ENCODE measurements at places on chromosomes 7 and 10. TPM values are rescaled to one million over a fixed set of nuclear protein-coding genes. Genes with fewer than 3 reads are reported as not detected.
A peak's percentile ranks its signal among the peaks of the same experiment; 100 is the strongest.

- no peak overlapping the region for H3K4me3 ChIP-seq
- H3K4me1 ChIP-seq: peaks cover 6% of the 10 kb centered on the region
- no peak overlapping the region for H3K27ac ChIP-seq
- no peaks in the 10 kb centered on the region for H3K27me3 ChIP-seq
- DNase-seq: no peak
These were observed 149.2 kb downstream of the PRKAG2 start for GRCh38 chr7:151727579-151728285.

DNA sequence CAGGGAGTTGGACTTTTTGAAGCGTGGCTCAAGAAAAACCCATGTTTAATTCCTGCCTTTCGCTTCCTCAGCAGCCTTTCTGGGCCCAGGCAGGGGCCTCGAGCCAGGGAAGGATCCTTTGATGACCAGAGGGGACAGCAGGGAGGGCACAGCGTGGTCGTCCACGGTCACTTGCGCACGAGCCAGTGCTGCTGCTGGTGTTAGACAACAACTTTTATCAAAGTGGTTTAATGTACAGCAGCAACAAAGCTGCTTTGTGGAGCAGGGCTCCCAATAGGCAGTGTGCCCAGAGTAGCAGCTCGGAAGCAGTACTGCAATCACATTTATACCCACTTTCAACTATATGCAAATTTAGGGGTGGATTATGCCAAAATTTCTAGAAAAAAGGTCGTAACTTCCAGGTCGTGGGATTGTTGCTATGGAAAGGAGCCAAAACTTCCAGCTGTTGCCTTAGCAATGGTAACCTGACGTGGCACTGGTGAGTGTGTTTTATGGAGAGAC, 6.1 kb downstream of the GIMAP1 start:
- DNase-seq: no peak
- H3K27ac ChIP-seq: no peak overlapping the region
- H3K4me3 ChIP-seq: no peak overlapping the region
- peaks cover 75% of the 10 kb centered on the region for H3K27me3 ChIP-seq
- H3K36me3 ChIP-seq: no peaks in the 10 kb centered on the region

GRCh38 chr7:130009848-130010688, 41.1 kb downstream of the ZC3HC1 start:
- no peaks in the 10 kb centered on the region for H3K36me3 ChIP-seq
- peak; percentile 55 for DNase-seq
- no peaks in the 10 kb centered on the region for H3K27me3 ChIP-seq

PNLIPRP2 gene
- 0.78 TPM for total RNA-seq

- H3K4me3 ChIP-seq: no peak overlapping the region
- H3K36me3 ChIP-seq: no peaks in the 10 kb centered on the region
- no peaks in the 10 kb centered on the region for H3K27me3 ChIP-seq
- no peak overlapping the region for H3K27ac ChIP-seq
- H3K4me1 ChIP-seq: no peaks in the 10 kb centered on the region
These were observed 322.0 kb downstream of the KCNMA1 start for GRCh38 chr10:77315496-77316129.

ELN gene
- total RNA-seq: 0.70 TPM

GRCh38 chr10:73645251-73645650, 4.0 kb upstream of the MYOZ1 start:
- no peak overlapping the region for H3K4me3 ChIP-seq
- peaks cover 9% of the 10 kb centered on the region for H3K4me1 ChIP-seq
- no peaks in the 10 kb centered on the region for H3K27me3 ChIP-seq
- H3K36me3 ChIP-seq: no peaks in the 10 kb centered on the region

GRCh38 chr10:132586739-132587138, 49.2 kb downstream of the INPP5A start:
- H3K27ac ChIP-seq: no peak overlapping the region
- H3K27me3 ChIP-seq: no peaks in the 10 kb centered on the region
- H3K36me3 ChIP-seq: no peaks in the 10 kb centered on the region
- DNase-seq: no peak
- no peak overlapping the region for H3K4me3 ChIP-seq

GRCh38 chr7:77326131-77326530, 90.0 kb downstream of the GSAP start:
- H3K4me1 ChIP-seq: no peaks in the 10 kb centered on the region
- no peaks in the 10 kb centered on the region for H3K27me3 ChIP-seq
- DNase-seq: no peak
- no peak overlapping the region for H3K4me3 ChIP-seq
- H3K36me3 ChIP-seq: no peaks in the 10 kb centered on the region
- no peak overlapping the region for H3K27ac ChIP-seq

DNA sequence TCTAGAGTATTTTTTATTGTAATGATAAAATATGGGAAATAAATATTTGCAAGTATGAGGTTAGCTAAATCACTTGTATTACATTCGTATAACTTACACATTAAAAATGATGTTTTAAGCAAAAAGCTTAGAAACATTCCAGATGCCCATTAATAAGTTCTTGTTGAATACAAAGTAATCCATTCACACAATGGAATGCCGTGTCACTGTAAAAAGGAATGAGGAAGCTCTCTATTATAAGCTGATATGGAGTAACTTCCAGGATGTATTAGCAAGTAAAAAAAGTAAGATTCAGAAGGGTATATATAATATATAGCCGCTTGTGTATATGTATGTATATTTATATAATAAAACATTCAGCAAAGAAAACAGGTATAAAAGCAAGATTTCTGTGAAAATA, 412.8 kb upstream of the MTPN start:
- no peak overlapping the region for H3K27ac ChIP-seq

GRCh38 chr10:6580279-6581029, 378 bp upstream of the PRKCQ start:
- H3K27ac ChIP-seq: no peak overlapping the region
- peak overlapping the region; percentile 88 for H3K4me3 ChIP-seq
- DNase-seq: peak; percentile 92

GRCh38 chr10:4054656-4055435, 269.8 kb upstream of the KLF6 start:
- no peaks in the 10 kb centered on the region for H3K4me1 ChIP-seq
- no peaks in the 10 kb centered on the region for H3K27me3 ChIP-seq
- no peak for DNase-seq

DNA sequence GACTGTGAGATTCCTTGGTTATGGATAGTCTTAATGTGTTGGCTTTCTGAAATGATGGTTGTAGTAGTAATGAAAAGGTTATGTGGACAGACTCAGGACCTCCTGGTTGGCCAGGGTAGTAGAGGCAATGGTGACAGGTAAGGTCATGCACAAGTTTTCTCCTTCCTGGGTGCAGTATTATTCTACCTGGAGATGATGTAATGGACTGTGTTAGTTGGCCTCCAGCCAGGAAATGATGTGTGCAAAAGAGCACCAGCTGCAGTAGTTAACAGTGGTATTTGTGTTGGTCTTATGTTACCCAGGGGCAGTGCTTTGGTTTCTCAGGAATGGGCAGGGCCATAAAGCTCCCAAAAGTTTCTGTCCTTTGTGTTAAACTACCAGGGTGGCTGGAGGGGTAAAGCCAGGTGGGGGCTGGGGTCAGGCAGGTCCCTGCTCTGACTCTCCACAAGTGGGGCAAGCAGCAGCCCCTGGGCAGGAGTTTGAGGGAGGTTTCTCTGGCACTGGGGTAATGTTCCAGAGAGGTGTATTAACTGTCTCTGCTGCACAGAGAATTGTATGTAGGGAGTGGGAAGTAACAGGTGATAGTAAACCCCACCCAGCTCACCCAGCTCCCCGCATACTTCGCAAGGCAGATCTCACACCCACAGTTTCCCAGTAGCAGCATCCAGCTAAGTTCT, 36.3 kb downstream of the GPR22 start:
- no peaks in the 10 kb centered on the region for H3K27me3 ChIP-seq
- no peaks in the 10 kb centered on the region for H3K4me1 ChIP-seq
- DNase-seq: no peak
- H3K4me3 ChIP-seq: no peak overlapping the region
- H3K36me3 ChIP-seq: no peaks in the 10 kb centered on the region

HERPUD2 gene
- total RNA-seq: 24.2 TPM

GRCh38 chr7:55100544-55101327, 81.9 kb downstream of the EGFR start:
- H3K27ac ChIP-seq: peak overlapping the region; percentile 40
- H3K4me1 ChIP-seq: peaks cover 6% of the 10 kb centered on the region
- no peaks in the 10 kb centered on the region for H3K27me3 ChIP-seq
- no peak overlapping the region for H3K4me3 ChIP-seq
- no peak for DNase-seq

ASAH2 gene
- total RNA-seq: 4.6 TPM

GRCh38 chr7:38323156-38323555, 49.7 kb upstream of the TARP start:
- no peak overlapping the region for H3K4me3 ChIP-seq
- no peak for DNase-seq
- H3K27me3 ChIP-seq: peaks cover 86% of the 10 kb centered on the region
- H3K27ac ChIP-seq: no peak overlapping the region
- H3K36me3 ChIP-seq: no peaks in the 10 kb centered on the region
- H3K4me1 ChIP-seq: peaks cover 9% of the 10 kb centered on the region

DNA sequence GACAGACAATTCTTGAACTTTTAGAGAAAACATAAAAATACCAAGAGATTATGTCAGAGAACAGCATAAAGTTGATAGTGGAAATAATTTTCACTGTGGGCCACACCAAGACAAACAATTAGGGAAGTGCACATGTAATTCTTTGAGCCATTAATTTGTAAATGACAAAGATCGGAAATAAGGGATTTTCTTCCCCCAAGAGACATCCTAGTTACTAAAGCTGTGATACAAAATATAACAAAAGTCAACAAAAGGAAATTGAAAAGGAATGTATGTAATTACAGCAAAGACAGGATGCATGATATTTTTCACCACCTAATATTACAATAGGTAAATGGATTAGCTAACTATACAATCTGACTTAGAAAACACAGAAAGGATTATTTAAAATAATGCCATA, 12.4 kb upstream of the LRRC72 start:
- H3K27ac ChIP-seq: no peak overlapping the region
- DNase-seq: no peak
- peaks cover 11% of the 10 kb centered on the region for H3K4me1 ChIP-seq
- no peaks in the 10 kb centered on the region for H3K36me3 ChIP-seq
- no peak overlapping the region for H3K4me3 ChIP-seq
- no peaks in the 10 kb centered on the region for H3K27me3 ChIP-seq

- peaks cover 4% of the 10 kb centered on the region for H3K4me1 ChIP-seq
- no peaks in the 10 kb centered on the region for H3K36me3 ChIP-seq
- H3K27ac ChIP-seq: no peak overlapping the region
- no peak for DNase-seq
These were observed 80.7 kb upstream of the RPA3 start for GRCh38 chr7:7799138-7799537.

- peaks cover 7% of the 10 kb centered on the region for H3K4me1 ChIP-seq
- H3K36me3 ChIP-seq: peaks cover 3% of the 10 kb centered on the region
- no peaks in the 10 kb centered on the region for H3K27me3 ChIP-seq
- peak overlapping the region; percentile 79 for H3K4me3 ChIP-seq
These were observed 16.2 kb upstream of the NPVF start for GRCh38 chr7:25244254-25245033.

DNA sequence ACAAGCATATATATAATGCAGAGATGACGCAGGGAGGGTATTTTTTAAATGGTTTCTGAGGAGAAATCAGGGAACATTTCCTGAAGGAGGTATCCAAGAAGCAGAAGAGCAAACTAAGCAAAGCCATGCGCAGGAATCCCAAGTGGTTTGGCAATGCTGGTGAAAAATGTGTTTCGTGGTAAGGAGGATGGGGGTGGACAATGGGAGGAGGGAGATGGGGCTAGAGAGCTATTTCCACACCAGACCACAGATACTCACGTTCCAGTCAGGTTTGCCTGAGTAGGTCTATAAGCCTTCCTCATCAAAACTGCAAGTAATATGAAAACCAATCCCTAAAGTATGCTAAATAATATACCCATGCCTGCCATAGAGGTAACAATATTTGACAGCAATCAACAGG, 223.7 kb upstream of the MKLN1 start:
- H3K27ac ChIP-seq: no peak overlapping the region
- H3K4me3 ChIP-seq: no peak overlapping the region
- peaks cover 29% of the 10 kb centered on the region for H3K27me3 ChIP-seq

GRCh38 chr10:50417486-50417885, 166.2 kb upstream of the ASAH2 start:
- no peaks in the 10 kb centered on the region for H3K36me3 ChIP-seq
- H3K4me3 ChIP-seq: peak overlapping the region; percentile 88
- DNase-seq: no peak
- no peak overlapping the region for H3K27ac ChIP-seq
- H3K27me3 ChIP-seq: no peaks in the 10 kb centered on the region

- no peak for DNase-seq
- peaks cover 5% of the 10 kb centered on the region for H3K27me3 ChIP-seq
- no peak overlapping the region for H3K4me3 ChIP-seq
- peaks cover 6% of the 10 kb centered on the region for H3K4me1 ChIP-seq
These were observed 41.9 kb upstream of the NXPH1 start for GRCh38 chr7:8391353-8392062.

NUTM2E gene
- not detected for total RNA-seq

- no peak for DNase-seq
- no peak overlapping the region for H3K27ac ChIP-seq
- H3K36me3 ChIP-seq: no peaks in the 10 kb centered on the region
- H3K4me3 ChIP-seq: no peak overlapping the region
- no peaks in the 10 kb centered on the region for H3K27me3 ChIP-seq
These were observed 54.6 kb upstream of the ABCB4 start for GRCh38 chr7:87530126-87530525.

CTNNA3 gene
- total RNA-seq: 3.2 TPM

HTR5A gene
- not detected for total RNA-seq

RARRES2 gene
- 47.6 TPM for total RNA-seq

FAM13C gene
- total RNA-seq: 2.7 TPM

DNA sequence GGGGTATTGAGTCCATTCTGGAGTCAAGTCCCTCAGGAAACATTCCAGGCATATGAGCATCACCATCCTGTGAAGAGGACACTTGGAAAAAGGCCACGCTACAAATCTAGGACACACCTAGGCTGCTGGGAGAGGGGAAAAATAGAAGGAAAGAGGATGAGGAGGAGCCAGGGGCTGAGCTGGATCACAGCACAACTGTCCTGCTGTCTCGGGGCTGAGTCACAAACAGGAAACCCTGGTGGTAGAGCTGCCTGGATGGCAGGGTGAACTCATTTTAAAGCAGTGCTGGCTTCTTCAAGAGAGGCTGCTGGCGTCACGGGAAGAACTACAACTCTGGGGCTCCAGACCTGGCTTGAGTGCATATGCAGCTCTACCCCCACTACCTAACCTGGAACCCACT, 151.5 kb downstream of the RNF216 start:
- no peaks in the 10 kb centered on the region for H3K27me3 ChIP-seq
- H3K27ac ChIP-seq: no peak overlapping the region
- H3K36me3 ChIP-seq: peaks cover 45% of the 10 kb centered on the region
- H3K4me3 ChIP-seq: no peak overlapping the region

DMBT1 gene
- 0.02 TPM for total RNA-seq

HDAC9 gene
- total RNA-seq: 4.5 TPM

DNA sequence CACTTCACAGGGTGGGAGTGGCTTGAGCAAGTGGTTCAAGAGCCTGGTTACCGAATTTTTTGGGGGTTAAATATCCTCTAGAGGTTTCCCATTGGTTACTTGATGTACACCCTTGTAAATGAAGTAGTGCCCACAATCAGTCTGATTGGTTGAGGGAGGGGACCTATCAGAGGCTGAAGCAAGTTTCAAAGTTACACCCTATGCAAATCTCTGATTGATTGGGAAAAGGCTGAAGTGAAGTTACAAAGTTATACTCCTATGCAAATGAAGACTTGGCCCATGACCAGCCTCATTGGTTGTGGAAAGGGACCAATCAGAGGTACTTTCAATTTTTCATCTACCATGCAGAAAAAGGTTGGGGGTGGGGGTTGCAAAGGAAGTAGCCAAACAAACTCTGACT, 34.7 kb downstream of the UBE2D4 start:
- no peak overlapping the region for H3K4me3 ChIP-seq
- DNase-seq: no peak
- H3K27ac ChIP-seq: no peak overlapping the region
- H3K36me3 ChIP-seq: no peaks in the 10 kb centered on the region

UCN3 gene
- total RNA-seq: not detected

GRCh38 chr7:108345710-108346336, 110.4 kb downstream of the NRCAM start:
- H3K36me3 ChIP-seq: no peaks in the 10 kb centered on the region
- peak overlapping the region; percentile 57 for H3K4me3 ChIP-seq
- H3K27ac ChIP-seq: no peak overlapping the region
- peak; percentile 60 for DNase-seq

HOXA6 gene
- not detected for total RNA-seq

Data from endodermal cell (in vitro differentiated cells).